ENCODE measurements at places on chromosomes 7 and 10. TPM values are rescaled to one million over a fixed set of nuclear protein-coding genes. Genes with fewer than 3 reads are reported as not detected.
A peak's percentile ranks its signal among the peaks of the same experiment; 100 is the strongest.

- DNase-seq: no peak
Measured at GRCh38 chr10:95240811-95241210, 46.8 kb downstream of the ACSM6 start.

The GNAT3 gene
- not detected for total RNA-seq

DNA sequence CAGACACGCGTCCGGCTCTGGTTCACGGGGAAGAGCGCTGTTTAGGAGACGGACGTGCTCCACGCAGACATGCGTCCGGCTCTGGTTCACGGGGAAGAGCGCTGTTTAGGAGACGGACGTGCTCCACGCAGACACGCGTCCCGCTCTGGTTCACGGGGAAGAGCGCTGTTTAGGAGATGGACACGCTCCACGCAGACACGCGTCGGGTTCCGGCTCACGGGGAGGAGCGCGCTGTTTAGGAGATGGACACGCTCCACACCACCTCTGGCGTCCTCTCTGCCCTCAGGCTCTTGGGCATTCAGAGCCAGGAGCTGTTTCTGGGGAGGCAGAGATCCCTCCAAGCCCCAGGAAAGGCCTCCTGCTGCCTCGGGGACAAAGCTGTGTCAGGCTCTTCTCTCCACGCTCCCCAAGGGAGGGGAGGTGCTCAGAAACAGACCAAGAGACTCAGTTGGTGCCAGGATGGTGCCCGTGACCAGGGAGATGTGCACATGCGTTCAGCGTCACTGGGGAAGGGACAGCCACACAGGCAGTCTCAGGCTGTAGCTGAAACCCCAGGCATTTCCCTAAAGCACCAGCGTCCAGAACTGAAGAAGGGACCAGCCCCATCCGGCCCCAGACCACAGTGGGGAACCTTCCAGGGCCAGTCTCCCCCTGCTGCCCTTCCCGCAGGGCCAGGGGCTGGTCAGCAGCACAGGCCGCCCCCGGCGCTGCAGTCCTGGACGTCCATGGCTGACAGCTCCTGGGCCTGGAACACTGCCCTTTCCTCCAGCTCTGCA is 175.6 kb downstream of the ELFN1 start:
- DNase-seq: no peak

DNA sequence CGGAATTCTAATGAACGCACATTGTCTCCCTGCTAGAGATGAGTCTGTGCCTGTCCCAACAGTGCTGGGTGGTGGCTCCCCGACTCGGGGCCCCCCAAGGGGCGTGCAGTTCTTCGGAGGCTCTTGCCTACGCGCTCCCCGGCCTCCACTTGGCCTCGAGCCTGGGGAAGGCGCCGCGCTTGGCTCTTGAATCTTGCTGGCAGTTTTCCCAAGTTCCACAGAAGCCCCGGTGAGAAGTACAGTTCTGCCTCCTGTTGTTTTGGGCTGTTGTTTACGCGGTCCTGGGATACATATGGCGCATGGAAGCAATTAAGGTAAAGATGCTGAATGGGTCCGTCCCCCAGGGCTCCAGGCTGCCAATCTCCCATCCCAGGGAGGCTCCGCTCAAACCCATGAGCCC is 32.6 kb upstream of the UNCX start:
- peak; percentile 51 for DNase-seq

- DNase-seq: no peak
Measured at GRCh38 chr7:41559426-41559825, 143.5 kb downstream of the INHBA start.

GRCh38 chr7:80017101-80017698 is 117.4 kb upstream of the GNAI1 start:
- no peak for DNase-seq

The CCDC7 gene
- 1.0 TPM for total RNA-seq

The CDK14 gene
- total RNA-seq: not detected

DNA sequence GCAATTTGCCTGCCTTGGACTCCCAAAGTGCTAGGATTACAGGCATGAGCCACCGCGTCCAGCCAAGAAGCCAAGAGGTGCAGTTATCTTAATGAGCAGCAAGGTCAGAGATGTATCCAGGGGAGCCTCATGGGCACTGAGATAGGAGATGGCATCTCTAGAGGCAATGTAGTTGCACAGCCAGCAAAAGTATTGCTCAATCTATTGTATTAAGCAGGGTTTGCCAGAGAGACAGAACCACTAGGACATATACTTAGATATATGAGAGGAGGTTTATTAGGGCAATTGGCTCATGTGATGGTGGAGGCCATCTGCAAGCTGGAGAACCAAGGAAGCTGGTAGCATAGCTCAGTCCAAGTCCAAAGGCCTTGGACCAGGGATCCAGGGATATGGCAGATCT is 16.3 kb upstream of the VPS26A start:
- DNase-seq: no peak

DNA sequence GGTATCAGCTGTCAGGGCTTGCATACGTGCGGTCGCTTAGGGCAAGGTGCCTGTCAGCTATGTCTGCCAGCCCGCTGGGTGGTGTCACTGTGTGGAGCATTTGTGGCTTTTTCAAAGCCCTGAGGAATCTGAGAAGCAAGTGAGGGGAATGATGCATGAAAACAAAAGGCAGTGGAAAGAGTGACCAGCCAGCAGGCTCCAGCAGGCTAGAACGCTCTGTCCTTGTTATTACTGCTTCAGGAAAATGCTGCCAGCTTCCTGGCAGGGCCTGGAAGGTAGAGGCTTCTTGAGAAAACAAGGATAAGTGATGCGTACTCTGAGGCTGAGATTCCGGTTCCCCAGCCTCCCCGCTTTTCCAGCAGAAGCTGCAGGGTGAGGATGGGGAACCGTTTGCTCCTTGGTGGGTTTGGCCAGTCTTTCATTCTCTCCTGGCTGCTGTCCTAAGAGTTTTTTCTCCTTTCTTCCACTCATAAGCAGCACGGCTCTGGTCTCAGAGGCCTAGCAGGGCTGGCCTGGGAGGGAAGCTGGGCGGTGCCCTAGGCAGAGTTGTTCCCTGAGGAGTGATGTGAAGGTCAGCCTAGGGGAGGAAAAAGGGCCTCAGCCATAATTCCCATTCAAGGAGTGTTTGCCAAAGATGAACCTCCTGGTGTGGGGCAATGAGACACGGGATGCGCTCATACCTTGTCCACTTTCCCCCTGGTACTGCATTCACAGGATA is 42.8 kb upstream of the MKLN1 start:
- DNase-seq: peak; percentile 92

DNA sequence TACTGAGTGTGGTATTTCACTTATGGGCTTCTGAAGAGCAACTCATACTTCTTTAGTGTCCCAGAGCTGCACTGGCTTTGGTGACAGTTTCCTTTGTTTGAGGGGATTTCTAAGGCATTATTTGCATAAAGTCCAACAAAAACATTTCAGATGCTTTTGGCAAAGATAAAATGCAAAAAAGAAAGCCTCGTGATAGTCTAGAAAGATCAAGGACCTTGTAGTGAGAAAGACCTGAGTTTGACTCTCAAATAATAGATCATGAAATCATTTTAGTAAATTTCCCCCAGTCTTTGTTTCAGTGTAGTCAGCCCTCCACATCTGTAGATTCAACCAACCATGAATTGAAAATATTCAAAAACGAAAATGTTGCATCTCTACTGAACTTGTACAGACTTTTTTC is 107.4 kb downstream of the EEPD1 start:
- DNase-seq: no peak

- DNase-seq: no peak
Measured at GRCh38 chr7:132877573-132877972, 204.3 kb downstream of the CHCHD3 start.

- peak; percentile 61 for DNase-seq
Measured at GRCh38 chr10:79209831-79210230, 137.4 kb upstream of the PPIF start.
